ENCODE measurements at places on chromosomes 1 and 21.

- peak; percentile 84 for DNase-seq
Observed at GRCh38 chr1:12619792-12620487, 1.9 kb upstream of the DHRS3 start.

GRCh38 chr1:226659641-226660040, 79.4 kb downstream of the ITPKB start:
- DNase-seq: no peak

GRCh38 chr1:47324682-47325081, 8.9 kb upstream of the CMPK1 start:
- no peak for DNase-seq

DNA sequence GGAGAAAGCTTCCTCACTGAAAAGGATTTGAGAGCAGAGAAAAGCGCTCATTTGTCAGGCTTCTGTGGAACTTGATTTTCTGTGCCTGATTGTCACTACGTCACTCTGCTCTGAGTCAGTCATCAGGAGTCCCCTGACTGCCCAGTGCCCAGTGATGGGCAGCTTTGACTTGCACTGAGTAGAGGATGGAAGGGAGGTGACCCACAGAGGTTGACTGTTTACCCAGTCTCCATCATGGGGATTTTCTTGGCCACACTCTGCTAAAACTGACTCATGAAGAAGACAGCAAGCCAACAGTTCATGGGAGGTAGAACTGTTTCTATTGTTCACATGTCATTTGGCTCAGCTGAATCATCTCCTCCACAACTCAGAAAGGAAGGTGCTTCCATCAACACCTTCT, 82.1 kb upstream of the DUSP10 start:
- no peak for DNase-seq

DNA sequence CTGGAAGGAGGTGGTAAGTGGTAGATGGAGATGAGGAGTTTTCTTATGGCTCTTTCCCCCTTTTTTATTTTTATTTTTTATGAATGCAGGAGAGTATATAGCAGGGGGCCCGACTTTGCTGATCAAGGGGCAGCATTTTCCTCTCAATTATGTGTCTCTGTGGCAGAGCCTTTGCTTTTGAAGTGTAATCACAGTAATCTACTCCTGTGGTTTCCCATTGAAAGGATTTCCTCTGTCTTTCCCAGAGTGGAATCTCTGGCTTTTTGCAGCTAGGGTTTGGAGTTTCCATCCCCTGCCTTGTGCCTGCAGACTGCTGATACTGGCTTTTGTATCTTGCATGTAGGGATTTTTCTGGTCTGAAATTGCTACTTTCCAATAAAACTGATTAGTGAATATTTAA, 29.1 kb downstream of the ARID1A start:
- DNase-seq: no peak

- DNase-seq: no peak
Observed at GRCh38 chr1:41045740-41046139, 24.2 kb upstream of the SLFNL1 start.

DNA sequence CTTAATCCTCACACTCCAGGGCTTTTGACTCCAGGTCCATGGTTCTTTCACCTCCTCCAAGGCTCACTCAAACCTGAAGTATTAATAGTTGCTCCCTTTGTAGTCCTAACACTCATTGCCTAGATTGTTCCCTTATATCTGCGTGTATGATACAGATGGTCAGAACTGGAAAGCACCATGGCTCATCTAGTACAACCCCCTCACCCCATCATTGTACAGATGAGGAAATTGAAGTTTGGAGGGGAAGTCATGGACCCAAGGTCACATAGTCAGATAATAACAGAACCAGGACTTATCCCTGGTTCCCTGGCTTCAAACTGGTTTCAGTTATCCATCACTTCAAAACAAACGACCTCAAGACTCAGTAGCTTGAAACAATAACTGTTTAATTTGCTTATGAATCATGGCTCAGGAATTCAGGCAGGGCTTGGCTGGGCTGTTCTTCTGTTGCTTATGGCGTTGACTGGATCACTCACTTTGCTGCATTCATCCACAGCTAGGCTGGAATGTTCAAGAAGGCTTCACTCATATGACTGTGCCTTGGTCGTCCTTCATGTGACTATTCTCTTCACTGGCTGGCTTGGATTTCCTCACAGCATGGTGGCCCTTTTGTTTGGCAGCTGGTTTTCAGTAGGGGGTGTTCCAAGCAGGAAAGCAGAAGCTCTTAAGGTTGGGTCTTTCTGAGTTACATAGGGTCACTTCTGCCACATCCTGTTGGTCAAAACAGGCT, 5.0 kb downstream of the NOS1AP start:
- no peak for DNase-seq

DNA sequence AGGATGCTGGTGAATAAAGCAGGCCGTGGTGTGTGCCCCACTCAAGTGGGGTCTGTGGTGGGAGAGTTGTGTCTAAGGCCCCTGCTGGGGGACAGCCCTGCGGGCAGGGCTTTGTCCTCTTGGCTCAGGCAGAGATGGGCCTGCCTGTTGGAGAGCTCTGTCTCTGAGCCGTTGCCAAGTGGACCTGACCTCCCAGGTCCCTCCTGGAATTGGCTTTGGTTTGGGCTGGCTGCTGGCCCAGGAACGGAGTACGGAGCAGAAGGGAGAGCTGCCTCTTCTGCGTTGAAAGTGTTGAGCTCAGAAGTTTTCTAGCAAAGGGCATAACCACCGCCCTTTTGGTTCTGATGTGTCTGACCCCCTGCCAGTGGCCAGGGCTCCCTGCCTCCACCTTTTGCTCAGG, 153.9 kb downstream of the PEX14 start:
- DNase-seq: no peak

DNA sequence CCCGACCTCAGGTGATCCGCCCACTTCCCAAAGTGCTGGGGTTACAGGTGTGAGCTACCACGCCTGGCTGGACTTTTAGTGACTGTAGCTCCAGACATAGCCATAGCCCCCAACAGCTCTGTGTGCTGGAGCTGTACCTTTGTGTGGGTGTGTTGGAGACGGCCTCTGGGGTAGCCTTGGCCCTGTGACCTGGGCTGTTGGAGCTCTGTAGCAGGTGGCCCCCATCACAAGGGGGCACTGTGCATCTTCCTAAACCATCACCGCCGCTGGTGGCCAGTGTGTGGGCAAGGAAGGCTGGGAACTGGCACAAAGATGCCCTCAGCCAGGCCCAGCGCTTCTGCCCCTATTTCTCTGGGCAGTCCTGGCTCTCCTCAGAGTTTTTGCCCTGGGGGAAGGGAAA, 38.4 kb upstream of the FOXO6 start:
- DNase-seq: peak; percentile 2

DNA sequence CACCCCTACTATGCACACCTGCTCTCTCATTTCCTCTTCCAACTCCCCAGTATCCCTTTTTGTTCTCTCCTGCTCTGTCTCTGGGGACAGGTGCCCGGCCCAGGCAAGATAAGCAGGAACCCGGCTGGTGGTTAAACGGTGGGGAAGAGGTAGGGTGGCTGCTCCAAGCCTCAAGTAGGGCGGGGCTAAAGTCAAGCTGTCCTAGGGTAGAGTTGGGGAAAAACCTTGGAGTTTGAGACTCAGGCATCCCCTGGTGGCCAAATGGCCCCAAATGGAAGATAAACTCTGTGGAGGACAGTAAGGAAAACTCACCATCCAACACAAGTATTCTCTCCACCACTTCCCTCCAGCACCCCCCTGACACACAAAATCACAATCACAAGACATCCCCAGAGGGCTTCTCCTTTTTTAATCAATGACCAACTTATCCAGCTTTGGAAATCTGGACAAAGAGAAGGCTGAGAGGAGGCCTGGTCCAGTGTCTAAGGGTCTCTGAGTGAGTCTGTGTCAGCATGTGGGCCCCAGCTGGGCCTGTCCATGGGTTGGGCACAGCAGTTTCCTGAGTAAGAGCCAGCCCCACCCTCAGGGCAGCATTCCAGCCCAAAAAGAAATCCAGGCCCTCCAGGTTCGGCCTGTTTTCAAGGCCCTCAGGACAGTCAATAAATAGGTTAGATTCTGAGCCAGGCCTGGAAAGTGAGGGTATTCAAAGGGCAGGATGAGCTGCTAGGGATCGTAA, 9.8 kb downstream of the POMGNT1 start:
- DNase-seq: no peak

DNA sequence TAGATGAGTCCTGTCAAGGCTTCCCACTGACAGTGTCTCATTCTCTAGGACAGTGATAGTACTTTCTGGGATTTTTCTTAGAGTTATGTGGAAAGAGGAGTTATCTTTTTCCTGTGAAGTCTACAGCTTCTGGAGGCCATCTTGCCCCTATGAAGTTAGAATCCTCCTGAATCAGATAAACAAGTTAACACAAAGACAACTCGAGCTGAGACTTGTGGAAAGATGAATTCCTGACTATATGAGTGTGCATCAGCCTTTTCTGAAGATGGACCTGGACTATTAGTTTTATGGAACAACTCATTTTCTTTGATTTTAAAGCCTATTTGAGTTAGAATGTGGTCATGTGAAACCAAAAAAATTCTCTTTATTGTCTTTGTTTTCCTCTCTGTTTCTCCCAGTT, 290.9 kb downstream of the LRRIQ3 start:
- DNase-seq: no peak

DNA sequence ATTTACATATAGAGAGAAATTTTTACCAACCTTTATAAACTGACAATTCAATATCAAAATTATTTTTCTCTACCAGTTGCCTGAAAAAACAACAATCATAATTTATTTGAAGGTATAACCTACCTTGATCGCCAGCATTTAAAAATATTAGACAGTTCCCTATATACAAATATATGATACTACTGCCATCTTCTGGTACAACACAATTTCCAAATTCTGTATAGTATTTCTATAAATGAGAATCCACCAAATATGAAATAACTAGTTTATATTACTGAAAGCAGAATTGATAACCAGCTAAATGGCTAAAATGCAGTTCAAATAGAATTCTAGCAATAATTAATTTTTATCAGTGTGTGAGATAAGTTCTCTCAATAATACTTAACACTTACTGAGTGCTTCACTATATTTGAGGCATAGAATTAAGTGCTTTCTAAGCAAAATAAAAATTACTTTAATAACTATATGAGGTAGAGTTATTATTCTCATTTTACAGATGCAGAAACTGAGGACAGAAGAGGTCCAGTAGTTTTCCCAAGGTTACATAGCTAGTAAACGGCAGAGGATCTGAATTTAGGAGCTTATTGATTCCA, 75.6 kb downstream of the PIGK start:
- no peak for DNase-seq

GRCh38 chr1:36134505-36135329, 9.7 kb upstream of the COL8A2 start:
- DNase-seq: peak; percentile 25

DNA sequence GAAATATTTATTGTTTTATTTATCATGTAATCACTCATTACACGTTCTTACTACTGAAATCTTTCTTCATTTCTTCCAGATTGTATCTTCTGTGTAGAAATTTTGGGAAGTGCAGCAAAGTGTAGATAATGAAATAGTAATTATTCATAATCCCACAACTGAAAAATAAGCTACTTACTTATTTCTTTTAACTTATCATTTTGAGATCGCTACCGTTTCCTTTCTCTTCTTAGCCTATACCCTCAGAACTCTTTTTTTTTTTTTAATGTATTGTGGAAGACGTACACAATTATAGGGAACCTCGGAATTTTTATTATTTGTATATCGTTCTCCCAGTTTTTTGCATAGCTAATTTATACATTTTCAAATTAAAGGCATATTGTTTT, 518 bp upstream of the FH start:
- DNase-seq: no peak

- DNase-seq: no peak
Observed at GRCh38 chr1:163863731-163864130, 542.0 kb downstream of the NUF2 start.

GRCh38 chr1:12769031-12769430, 4.5 kb upstream of the PRAMEF12 start:
- no peak for DNase-seq

DNA sequence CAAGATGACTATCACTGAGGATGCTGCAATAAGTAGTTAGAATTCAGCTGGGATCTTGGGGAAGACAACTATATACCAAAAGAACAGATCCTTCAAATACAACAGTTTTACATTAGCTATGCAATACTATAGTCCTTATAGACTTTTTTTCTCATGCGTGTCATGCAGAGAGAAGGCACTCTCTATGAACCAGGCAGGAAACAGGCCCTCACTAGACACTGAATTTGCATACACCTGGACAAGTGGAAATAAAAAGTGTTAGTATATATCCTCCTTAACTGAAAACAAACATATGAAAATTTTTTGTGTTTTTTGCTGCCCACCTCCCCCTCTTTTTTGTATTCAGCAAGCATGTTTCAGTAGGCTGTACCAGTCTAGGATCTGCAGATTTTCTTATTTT, 29.9 kb downstream of the TMCO1 start:
- DNase-seq: no peak

- DNase-seq: no peak
Observed at GRCh38 chr1:63663301-63663700, 70.1 kb downstream of the PGM1 start.

- DNase-seq: no peak
Observed at GRCh38 chr1:55928576-55928975, 650.8 kb downstream of the PLPP3 start.

- DNase-seq: no peak
Observed at GRCh38 chr1:207908107-207908734, 2.7 kb downstream of the CD34 start.

- DNase-seq: no peak
Observed at GRCh38 chr1:99264201-99265021, at the start of gene PLPPR4. TSS of gene PLPPR4 (plus strand) at chr1:99264492. CDS start at chr1:99264594, 102 bp downstream.

DNA sequence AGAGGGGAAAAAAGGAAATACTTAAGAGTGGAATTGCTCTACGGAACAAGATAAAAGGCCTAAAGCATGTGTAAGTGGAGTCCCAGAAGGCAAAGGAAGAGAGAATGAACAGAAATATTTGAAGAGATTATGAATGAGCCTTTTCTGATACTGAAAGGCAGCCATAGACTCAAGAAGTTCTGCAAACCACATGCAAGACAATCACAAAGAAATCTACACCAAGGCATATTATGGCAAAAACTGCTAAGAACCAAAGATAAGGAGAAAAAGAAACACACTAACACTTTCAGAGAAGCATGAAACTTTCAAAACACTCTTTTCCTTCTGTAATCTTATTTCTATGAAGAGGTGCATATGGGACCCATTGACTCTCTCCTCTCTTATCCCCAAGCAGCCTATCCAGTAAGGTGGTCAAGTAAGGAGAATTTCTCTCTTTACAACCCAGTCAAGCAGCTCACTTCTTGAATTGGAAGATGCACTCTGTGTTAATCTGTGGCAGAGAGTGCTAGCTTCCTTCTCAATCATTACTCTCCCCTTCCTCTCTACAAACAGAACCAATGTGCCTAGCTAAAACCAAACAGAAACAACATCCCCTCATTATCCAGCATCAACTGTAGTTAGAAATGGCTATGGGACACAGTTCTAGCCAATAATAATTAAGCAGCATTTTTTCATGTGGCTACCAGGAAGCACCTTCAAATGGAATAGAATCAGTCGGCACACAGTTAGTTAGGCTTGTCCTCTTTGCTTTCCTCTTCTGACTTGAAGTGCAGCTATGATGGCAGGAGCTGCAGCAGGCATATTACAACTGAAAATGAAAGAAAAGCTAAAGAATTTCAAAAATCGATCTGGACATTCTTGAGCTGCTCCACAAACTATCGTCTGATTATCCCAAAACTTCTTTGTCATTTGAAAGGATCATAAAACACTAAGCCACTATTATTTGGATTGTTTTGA, 25.9 kb downstream of the KRTAP19-8 start:
- no peak for DNase-seq
